ENCODE measurements at places on chromosomes 16 and 17.

- peak; percentile 27 for DNase-seq
Observed at GRCh38 chr17:67718325-67718941, 697 bp downstream of the NOL11 start.

- DNase-seq: no peak
Observed at GRCh38 chr17:3801347-3801746, 359 bp upstream of the ITGAE start.

- no peak for DNase-seq
Observed at GRCh38 chr16:78489072-78489471, 389.6 kb downstream of the WWOX start.

GRCh38 chr16:8686879-8687278, 12.5 kb downstream of the ABAT start:
- no peak for DNase-seq

GRCh38 chr16:23052908-23053580, 96.2 kb downstream of the USP31 start:
- no peak for DNase-seq

DNA sequence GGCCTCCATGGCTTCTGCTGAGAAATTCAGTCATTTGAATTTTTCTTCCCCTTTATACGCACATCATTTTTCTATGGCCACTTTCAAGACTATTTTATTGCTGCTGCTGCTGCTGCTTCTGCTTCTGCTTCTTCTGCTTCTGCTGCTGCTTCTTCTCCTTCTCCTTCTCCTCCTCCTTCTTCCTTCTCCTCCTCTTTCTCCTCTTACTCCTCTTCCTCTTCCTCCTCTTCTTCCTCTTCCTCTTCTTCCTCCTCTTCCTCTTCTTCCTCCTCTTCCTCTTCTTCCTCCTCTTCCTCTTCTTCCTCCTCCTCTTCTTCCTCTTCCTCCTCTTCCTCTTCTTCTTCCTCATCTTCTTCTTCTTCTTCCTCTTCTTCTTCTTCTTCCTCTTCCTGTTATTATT, 22.4 kb downstream of the CPD start:
- no peak for DNase-seq

DNA sequence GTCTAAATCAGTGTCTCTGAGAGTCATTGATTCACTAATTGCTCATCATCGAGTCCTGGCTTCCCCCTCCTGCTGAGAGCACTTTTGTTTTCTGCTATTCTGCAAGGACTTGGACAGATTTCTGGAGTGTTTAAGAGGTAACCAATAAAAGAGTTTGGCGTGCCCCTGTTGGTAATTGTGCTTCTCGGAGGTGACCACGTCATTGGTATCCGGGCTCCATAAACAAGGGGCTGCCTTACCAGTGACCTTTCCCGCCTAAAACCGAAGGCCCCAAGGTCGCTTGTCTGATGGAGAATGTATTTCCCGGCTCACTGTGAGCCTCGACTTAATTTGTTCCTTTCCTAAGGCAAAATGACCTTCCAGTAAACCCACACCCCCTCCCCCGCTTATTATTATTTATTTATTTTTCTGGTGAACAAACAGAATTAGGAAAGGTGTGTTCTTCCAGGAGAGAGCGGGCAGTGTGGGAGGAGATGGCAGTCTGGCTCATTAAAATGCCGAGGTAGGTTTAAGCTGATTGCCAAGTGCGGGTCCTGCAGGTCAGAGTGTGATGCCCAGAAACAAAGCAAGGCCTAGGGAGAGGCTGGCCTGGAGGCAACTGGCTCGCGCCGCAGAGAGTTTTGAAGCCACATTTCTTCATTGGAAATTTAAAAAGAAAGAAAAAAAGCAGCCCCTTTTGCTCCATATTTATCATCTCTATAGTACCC, 30.2 kb downstream of the MSI2 start:
- DNase-seq: no peak

DNA sequence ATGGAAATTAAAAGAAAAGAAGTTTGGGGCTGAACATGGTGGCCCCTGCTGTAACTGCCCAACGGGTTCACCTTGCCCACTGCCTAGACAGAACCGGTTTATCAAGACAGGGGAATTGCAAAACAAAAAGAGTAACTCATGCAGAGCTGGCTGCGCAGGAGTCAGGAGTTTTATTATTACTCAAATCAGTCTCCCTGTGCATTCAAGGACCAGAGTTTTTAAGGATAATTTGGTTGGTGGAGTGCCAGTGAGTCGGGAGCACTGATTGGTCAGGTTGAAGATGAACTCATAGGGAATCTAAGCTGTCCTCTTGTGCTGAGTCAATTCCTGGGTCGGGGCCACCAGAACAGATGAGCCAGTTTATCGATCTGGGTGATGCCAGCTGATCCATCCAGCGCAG, 4.4 kb upstream of the SCPEP1 start:
- DNase-seq: no peak

DNA sequence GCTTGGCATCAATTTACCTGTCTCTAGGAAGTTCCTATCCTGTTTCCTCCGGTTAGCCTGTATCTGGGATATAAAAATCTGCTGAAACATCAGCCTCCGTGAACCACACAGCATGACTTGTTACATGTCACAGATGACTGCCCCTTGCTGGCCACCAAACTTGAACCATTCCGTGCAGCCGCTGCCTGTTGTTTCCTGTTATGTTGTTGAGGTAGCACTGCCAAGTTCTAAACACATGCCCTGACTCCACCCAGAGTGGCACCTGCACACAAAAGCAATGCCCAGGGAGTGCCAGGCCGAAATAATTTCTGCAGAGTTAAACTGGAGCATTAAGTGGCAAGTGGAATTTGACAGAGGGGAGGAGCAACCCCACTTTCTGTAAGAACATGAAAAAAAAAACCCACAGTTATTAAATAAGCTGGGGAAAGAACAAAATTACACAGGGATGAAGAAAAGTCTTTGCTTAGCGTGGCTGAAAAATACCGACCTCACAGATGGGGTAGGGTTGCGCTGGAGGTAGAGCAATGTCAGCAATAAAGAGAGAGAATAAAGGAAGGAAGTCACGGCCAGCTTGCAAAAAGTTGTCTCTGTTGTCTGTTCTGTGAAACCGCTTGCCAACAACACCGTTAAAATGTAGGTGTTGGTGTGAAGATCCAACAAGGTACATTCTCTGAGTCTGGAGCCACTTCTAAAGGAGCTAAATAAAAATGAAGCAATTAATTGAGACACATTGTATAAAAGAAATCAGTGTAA, 174.6 kb upstream of the CDH13 start:
- DNase-seq: no peak

GRCh38 chr16:3186946-3187690, 886 bp upstream of the OR1F1 start:
- no peak for DNase-seq

DNA sequence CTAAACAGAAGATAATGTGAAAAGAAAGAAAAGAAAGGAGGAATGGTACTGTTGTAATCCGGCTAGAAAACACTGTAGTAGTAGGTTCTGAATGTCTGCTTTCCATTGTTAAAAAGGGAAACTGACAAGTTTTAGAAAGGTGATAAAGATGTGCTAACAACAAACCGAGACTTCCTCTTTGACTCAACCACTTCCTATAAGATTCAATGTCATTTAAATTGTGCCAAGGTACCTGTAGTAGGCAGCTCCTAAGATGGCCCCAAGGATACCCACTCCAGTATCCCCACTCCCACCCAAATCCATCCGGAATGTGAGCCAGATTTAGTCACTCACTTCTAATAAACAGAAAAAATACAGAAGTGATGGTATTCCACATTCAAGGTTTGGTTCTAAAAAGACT, 31.2 kb downstream of the XYLT1 start:
- no peak for DNase-seq

GRCh38 chr16:5463820-5464219, 366.2 kb upstream of the EEF2KMT start:
- no peak for DNase-seq

- no peak for DNase-seq
Observed at GRCh38 chr16:56836410-56837230, 28.4 kb upstream of the SLC12A3 start.

DNA sequence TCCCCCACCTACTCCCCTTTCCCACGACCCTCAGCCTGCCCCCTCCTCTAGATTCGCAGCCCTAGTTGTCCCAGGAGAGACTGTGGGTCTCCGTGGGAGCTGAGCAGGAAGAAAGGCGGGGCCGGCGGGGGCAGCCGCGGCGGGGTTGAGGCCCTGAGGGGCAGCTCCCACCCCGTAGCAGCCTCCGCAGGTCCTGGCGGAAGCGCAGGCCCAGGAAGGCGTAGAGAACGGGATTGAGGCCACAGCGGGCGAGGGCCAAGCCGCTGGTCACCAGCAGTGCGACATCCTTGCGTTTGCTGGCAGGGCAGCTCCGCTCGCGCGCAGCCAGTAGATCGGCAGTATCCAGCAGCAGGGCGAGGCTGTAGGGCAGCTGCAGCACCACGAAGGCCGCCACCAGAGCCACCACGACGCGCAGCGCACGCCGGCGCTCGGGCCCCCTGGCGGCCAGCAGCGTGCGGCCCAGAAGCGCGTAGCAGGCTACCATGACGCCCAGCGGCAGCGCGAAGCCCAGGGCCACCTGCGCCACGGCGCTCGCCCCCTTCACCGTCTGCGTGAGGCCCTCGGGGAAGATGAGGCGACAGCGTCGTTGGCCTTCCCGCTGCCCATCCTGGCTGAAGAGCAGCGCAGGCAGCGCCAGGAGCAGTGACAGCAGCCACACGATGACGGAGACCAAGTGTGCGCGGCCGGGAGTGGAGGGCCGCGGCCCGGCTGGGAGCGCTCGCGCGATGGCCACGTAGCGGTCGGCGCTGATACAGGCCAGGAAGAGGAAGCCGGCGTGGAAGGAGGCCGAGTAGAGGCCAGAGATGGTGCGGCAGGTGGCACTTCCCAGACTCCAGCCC, 1.9 kb downstream of the CCR10 start:
- peak; percentile 79 for DNase-seq

GRCh38 chr17:71748872-71749271, 371.9 kb upstream of the SOX9 start:
- no peak for DNase-seq

- DNase-seq: no peak
Observed at GRCh38 chr16:84138500-84138823, 6.5 kb downstream of the HSDL1 start.

Data from CD4-positive, alpha-beta T cell treated with Interleukin-15 for 1 hour (primary cell).